ENCODE measurements at places on chromosomes 1 and 21.

- DNase-seq = no peak
Measured at GRCh38 chr1:12505639-12506280, 112.2 kb downstream of the DHRS3 start.

DNA sequence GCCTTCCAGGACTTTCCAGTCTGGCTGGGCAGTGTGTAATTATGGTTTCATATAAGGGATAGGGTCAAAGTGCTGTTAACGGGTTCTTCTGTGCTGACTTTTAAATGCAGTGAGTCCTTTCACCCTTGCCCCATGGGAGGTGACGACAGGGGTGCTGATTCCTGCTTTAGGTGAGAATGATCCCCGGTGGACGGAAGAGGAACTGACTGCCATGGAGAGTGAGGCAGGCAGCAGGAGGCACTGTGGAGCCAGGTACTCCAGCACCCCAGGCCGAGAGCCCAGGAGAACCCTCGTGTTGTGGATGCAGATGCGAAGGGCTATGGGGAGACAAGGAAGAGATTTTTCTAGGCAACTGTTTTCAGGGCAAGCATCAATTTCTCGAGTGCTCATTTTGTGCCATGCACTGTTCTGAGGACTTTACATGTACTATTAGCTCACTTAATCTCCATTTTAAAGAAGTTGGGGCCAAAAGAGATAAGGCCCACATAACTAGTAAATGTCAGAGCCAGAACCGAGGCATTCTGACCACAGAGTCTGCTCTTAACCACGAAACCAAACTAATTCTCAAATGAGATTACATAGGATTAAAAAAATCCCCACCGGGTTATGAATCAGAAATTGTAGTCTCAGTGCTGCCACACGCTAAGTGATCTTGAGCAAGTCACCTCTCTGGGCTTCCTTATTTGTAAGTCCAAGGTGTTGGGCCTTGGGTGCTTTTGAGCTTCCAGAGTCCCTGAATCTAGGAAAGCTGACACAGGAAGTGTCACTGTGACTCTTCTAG lies 28.2 kb downstream of the STPG1 start:
- no peak for DNase-seq

GRCh38 chr1:56453016-56453415 lies 126.3 kb downstream of the PLPP3 start:
- no peak for DNase-seq

DNA sequence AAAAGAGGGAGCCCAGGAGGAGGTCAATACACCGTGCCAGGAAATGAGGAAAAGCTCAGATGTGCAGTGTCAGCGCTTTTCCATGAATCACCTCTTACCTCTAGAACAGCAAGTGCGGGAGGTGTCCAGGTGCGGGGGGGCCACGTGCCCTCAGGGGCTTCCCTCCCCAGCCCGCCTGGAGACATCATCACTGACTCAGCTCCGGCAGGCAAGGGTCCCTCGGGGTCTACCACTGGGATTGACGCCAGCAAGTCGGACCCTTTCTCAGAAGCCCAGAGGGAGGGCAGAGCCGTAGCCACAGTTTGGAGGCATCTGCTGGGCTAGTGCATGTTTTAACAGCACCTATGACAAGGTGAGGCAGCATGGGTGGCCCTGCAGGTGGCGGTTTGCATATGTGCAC lies 67.4 kb upstream of the TRAPPC10 start:
- DNase-seq = no peak

DNA sequence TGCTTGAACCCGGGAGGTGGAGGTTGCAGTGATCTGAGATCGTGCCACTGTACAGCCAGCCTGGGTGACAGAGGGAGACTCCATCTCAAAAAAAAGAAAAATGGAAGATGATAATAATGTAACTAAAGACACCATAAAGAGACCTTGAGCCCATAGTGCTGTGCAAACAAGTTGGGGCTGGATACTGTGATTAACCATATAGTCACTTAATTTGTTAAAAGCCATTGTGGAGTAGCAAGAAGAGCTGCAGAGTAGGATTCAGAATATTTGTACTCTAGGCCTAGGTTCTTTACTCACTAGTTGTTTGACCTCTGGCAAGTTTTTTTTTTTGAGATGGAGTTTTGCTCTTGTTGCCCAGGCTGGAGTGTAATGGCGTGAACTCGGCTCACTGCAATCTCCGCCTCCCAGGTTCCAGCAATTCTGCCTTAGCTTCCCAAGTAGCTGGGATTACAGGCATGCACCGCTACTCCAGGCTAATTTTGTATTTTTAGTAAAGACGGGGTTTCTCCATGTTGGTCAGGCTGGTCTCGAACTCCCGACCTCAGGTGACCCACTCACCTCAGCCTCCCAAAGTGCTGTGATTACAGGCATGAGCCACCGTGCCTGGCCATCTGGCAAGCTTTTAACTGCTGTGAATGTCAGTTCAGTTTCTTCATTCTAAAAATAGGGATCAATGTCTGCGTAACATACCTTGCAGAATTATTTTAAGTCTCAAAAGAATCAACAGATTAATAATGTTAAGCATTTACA lies 12.8 kb downstream of the CAP1 start:
- DNase-seq = no peak

DNA sequence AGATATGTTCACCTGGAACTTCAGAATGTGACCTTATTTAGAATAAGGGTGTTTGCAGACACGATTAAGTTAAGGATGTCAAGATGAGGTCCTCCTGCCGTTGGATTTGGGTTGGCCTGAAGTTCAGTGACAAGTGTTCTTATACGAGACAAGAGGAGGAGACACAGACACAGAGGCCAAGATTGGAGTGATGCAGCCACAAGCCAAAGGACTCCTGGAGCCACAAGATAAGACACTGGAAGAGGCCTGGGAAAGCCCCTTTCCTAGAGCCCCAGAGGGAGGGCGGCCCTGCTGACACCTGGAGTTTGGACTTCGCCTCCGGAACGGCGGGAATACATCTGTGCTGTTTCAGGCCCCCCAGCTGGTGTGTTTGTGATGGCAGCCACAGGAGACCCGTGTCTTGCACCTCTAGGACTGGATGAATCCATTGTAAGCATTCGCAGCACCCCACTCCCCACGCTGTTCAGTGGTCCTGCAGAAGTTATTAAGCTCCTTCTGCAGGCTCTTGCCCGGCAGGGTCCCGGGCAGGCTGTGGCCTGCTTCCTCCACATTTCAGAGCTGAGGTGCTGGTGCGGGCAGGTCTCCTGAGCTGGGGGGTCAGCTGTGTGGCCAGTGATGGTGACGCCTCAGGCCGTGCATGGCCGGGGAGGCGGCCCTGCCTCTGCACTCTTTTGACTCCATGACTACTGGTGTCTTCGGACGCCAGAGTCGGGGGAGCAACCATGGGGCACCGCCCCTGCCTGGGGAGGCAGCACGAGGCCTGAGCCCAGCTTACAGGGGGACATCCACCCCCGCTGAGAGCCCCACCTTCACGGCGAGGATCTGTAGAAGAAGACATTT lies 34.6 kb downstream of the UMODL1 start:
- no peak for DNase-seq

GRCh38 chr1:1920608-1921458 lies 1.8 kb upstream of the TMEM52 start:
- no peak for DNase-seq

DNA sequence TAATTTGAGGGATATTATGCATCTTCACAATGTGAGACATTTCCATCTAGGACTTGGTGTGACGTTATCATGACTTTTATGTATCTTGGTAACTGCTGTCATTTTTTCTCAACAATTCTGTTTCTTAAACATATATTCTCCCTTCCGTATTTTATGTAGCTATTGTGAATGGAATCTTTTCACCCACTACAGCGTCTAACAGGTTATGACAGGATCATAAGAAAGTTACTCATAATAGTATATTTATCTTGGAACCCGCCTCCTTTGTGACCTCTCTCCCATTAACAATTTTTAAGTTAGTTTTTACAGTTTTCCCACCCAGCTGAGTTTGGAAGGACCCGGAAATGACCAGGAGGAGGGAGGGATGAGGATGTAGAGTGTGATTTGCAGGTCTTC lies 6.8 kb upstream of the DMRTA2 start:
- DNase-seq = no peak

- no peak for DNase-seq
Measured at GRCh38 chr1:78687315-78687714, 37.7 kb downstream of the IFI44 start.

GRCh38 chr1:68984289-68984688 lies 487.4 kb upstream of the DEPDC1 start:
- no peak for DNase-seq

DNA sequence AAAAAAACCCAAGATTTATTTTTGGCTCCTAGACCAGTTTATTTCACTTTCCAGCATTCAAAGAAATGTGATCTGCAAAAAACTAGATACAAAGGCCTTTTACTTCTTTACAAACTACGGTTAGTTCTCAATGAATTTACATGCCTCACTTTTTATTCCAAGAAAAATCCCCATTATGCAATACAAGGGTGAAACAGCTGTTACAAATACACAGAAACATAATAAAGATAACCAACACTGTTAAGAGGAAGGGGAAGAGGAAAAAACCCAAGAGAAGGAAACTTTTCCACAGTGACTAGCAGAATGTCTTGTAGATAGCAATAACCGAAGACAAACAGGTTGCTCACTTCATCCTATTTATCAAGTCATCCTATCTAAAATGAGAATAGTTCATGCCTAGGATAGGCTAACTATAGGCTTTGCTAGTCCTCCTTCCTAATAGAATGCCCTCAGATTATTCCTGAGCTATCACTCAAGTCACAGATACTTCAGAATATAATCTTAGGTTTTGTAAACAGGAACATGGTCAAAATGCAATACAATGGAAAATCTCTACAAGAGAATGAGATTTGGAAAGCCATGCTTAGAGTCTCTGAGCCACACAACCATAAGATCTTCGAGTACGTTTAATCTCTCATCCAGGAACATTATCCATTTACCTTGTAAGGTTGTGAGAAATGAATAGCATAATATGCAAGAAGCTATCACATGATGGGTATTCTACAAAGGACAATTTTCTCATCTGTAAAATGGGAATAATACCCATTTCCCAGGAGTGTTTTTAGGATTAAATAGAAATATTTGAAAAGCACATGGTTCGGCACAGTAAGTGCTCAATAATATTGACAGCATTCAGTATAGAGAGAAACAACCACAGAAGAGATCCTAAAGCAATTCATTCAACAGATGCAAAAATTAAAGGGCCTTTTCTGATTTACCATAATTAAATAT lies 5.4 kb downstream of the PNRC2 start:
- DNase-seq = no peak

- peak; percentile 54 for DNase-seq
Measured at GRCh38 chr1:229410692-229411433, 23.0 kb downstream of the ACTA1 start.

- DNase-seq = peak; percentile 4
Measured at GRCh38 chr1:36924282-36924811, 110.0 kb downstream of the GRIK3 start.

- DNase-seq = no peak
Measured at GRCh38 chr1:145898756-145899155, 11.1 kb downstream of the ITGA10 start.

DNA sequence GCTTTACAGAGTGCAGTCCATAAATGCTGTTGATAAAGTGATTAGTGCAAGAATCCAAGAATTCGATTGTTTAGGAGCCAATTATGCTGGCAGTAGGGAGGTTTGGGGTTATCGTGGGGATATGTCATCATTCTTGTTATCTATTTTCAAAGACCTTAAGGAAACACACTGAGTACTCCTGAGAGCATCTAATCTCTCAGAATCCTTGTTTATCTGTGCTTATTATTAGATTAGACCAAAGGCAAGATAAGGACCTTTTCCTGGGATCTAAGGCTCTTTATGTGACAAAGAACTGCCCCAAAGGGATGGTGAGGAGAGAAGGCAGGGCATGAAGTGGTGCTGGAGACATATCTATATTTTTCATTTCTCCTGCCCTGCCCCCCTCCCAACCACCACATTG lies 139.1 kb downstream of the TSEN15 start:
- no peak for DNase-seq

GRCh38 chr1:228198977-228199590 lies 8.8 kb upstream of the OBSCN start:
- DNase-seq = no peak
